SK-N-DZ (cell line): ENCODE measurements at places on chromosomes 5 and 9.

DNA sequence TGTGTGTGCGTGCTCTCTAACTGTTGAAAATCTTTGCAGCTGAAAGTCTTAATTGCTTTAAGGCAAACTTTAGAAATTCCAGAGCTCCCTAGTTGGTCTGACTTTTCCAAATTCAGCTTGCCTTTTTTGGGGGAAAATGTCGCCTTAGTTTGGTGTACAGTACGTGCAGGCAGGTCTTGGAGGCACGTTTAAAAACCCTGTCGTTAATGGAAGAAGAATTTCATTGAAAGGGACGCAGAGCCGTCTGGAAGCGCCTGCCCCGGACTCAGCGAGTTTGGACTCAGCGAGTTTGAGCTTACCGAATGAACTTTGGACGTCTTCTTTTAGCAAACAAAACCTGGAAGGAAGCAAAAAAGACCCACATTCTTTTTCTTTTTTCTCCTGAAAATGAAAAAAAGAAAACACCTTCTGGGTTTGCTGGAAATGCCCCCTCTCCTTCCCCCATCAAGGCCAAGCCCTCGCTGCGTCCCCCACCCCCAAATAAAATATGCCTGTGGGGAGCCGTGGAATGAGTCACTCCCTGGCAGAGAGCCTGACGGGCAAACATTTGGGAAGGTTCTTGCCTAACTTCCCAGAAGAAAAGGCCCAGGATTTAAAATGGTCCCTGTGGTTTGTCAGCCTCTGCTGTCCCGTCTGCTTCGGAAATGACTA lies 1.5 kb downstream of the NEK6 start:
- DNase-seq = no peak

DNA sequence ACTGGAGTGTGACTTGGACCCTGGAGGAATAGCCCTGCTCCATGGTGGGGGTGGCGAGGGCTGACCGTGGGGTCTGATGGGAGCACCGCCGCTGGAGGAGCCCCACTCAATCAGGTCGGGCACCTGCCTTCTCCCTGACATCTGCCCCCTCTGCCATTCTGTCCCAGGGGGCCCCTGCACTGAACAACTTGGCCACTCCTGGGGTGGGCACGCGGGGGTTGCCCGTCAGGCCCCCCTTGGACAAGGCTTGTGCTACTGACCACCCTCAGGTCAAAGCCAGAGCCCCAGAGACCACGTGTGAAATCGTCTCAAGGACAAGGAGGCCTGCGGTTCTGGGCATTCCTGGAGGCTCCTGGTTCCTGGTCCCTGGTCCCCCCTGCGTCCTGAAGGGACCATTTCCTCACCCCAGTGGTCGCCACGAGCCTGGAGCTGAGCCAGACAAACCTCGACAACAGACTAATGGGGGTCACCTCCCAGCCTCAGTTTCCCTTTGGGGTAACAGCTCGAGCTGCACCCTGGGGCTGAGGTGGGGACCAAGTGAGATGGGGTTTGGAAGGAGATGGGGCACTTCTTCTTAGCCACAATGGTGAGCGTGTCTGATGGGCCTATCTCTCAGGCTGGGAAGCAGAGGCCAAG lies 73.4 kb upstream of the RNU6ATAC start:
- no peak for DNase-seq

DNA sequence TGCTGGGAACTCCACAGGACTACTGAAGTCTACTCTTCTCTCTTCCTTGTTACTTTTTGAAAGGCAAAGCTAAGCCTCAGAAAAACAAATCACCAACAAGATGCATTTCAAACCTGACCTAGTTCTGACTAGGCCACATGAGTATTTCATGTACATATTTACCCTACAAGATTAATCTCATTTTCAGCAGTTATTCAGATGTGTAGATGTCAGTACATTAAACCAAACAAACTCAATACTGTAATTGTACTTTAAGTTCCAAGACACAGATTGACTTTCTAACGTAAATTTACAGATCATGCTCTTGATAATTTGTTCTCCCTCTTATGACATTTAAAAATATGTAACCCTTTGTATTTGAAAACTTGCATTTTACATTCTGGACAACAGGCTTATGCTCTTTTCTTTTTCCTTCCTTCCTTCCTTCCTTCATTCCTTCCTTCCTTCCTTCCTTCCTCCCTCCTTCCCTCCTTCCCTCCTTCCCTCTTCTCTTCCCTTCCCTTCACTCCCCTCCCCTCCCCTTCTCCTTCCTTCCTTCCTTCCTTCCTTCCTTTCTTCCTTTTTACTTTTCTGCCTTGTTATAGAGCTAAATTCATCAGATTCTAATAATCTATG lies 1653.4 kb downstream of the EFNA5 start:
- no peak for DNase-seq

GRCh38 chr5:91824406-91824805 lies 441.3 kb upstream of the ARRDC3 start:
- DNase-seq = no peak

DNA sequence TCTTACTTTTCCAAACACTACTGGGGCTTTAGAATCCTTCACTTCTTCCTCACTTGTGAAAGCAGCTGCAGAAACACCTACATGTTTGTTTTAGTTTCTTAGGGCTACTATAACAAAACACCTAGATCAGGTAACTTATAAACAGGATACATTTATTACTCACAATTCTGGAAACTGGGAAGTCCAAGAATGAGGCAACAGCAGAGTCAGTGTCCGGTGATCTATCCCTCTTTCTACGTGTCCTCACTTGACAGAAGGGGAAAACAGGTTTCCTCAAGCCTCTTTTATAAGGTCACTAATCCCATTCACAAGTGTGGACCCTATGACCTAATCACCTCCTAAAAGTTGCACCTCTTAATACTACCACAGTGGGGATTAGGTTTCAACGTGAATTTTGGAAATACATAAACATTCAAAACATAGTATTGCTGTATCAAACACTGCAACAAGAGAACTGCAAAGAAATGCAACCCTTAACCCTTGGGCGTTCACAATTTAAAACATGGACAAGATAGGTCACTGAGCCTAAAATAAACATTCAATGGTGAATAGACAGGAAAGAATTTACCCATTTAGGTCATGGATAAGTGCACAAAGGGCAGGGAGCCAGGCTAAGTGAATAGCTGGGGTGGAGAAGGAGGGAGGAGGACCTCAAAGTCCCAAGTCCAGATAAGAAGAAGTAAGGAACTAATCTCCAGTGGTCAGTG lies 104.3 kb downstream of the PIK3R1 start:
- DNase-seq = no peak

DNA sequence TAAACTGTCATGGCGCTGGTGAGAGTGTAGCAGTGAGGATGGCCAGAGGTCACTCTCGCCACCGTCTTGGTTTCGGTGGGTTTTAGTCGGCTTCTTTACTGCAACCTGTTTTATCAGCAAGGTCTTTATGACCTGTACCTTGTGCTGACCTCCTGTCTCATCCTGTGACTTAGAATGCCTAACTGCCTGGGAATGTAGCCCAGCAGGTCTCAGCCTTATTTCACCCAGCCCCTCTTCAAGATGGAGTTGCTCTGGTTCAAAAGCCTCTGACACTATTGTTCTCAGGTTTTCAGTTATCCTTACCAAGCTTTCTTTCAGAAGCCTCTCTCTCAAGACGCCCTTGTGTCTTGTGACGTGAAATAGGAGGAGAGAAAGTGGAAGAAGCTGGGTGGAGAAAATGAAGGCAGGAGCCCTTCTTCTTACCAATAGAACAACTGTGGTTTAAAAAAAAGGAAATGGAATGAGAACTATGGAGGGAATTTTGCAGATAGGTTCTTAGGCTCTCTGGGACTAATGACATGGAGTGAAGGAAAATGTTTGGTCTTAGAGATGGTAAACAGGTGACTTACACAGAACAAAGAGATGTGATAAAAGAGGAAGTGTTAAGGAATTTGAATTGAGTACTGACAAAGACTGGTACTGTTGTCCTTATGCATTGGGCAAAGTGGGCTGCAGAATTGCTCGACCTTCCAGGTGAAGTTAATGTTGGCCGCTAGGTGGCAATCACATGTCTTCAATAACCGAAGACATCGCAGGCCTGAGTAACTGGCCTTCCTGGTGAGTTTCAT lies 133.3 kb upstream of the RAI14 start:
- DNase-seq = peak; percentile 72

GRCh38 chr5:893711-894110 lies 1.0 kb downstream of the TRIP13 start:
- no peak for DNase-seq

DNA sequence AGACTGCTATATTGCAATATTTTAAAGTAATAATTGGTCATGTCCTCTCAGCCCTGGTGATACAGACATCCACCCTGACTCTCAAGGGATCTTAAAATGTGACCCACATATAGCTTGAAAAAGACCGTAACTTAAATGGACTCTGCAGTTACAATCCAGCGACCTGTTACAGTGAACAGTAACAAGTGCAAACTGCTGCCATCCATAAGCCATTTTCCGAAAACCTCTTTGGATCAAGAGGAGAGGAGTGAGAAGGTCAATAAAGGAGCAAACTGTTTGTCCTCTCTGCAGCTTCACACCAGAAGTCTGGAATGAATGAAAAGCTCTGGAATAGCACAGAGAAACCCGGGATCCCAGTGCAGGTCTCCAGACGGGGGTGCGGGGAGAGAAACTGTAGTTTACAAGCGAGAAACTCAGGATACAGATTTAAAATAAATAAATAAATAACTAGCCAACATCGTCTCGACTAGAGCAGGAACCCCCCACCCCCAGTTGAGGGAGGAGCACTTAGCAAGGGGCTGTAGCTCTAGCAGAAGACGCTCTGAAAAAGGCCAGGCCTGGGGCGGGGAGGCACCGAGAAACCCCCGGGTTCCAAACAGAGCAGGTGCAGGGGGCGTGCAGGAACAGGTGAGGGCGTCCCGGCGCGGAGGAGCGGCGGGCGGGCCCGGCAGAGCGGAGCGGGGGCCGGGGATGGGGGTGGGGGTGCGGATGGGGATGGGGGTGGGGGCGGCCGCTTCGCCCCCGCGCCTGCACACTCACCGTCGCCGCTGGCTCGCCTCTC lies 572 bp downstream of the ZDHHC21 start:
- peak; percentile 2 for DNase-seq

GRCh38 chr5:126354012-126354857 lies 69.0 kb upstream of the GRAMD2B start:
- DNase-seq = peak; percentile 32

GRCh38 chr9:127568618-127568970 lies 43.5 kb upstream of the STXBP1 start:
- no peak for DNase-seq

DNA sequence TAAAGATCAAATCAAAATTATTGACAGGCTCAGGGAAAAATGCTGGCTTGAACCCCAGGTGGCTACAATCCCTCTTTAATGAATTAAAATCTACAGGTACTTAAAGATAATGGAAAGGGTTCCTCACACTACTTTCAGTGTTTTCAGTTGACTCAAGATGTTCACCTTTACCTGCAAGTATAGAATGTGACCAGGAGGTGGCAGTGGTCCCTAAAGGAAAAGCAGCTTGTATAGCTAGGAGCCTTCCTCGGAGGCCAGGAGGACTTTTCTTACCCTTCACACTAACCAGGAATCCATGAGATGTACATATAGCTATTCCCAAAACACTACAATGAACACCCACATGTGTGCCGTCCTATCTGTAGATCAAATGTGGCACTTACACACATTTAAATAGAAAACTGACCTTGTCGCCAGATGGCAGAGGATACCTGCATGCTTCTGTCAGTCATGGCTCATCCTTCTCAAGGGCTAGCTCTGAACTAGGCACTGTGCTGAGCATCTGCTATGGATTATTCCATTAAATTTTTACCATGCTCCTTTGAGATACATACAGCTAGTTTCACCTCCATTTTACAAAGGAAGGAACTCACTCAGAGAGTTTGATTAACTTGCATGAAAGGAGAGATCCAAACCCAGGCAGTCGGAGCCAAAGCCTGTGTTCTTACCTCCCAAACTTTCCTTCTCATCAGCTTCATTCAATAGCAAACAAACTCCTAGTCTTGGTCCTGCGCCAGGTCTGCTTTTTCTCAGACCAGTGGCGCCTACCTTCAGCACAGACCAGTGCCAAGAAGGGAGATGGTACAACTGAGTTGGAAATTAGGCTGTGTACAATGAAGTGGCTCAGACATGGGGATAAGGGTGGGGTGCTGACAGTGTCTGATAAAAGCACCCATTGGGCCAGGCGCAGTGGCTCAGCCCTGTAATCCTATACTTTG lies 24.5 kb downstream of the C9orf152 start:
- DNase-seq = peak; percentile 75

- no peak for DNase-seq
These were observed 1.2 kb downstream of the GLRX start for GRCh38 chr5:95821110-95822021.

DNA sequence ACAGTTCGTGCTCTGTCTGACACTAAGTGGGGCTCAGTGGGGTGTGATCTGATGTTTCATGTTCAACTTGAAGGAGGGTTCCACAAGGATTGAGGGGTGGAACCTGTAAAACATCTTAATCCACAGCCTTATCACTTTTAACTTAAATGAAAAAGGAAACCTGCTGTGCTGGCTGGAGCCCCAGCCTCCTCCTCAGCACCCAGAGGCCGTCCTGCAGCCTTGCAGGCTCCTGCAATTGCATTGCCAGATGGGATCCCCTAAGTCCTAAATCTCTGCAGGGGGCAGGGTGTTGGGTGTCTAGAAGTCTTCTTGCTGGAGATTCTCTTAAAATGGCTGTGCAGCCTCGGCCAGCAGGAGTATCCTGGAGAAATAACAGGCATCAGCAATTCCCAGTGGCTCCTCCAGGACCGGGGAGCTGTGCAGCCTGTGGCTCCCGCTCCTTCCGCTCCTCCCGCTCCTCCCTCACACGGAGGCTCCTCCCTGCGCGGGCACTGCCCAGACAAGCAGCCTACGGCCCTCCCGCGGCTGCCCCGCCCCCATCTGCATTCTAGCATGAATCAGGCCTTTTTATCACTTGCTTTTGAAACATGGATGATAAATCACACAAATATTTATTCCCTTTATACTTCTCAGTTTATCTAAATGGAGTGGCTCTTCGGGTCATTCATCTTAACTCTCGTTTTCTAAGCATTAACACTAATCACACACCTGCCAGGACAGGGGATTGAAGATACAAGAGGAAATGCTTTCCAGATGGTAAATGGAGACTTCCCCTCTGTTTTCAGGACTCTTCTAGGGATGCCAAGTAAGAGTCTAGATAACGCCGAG lies 131.0 kb downstream of the ADAMTS16 start:
- peak; percentile 88 for DNase-seq

- no peak for DNase-seq
These were observed 120.1 kb downstream of the ZNF622 start for GRCh38 chr5:16345454-16345853.

GRCh38 chr9:94805585-94805984 lies 79.1 kb downstream of the AOPEP start:
- DNase-seq = no peak

- DNase-seq = no peak
These were observed 56.2 kb downstream of the GLRA1 start for GRCh38 chr5:151868451-151868850.

DNA sequence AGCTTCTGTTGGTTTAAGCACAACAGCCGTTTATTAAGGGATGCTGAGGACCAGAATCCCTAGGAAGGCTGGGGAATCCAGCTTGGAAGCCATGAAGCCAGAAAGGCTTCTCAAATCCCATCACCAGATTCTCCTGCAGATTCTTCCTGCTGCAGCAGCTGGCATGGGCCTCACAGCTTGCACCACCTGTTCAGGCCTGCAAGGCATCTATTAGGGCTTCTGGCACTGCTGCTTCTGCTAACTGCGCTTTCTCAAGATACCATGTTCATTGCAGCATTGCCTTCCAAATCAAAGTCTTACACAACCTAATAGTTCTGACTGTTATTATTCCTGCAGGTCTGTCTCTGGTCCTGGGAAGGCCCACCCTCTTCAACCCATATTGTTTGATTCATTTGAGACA lies 51.2 kb upstream of the ZNF366 start:
- DNase-seq = peak; percentile 67
